Stimulated activated CD4-positive, alpha-beta T cell treated with anti-CD3 and anti-CD28 coated beads, Interleukin-1b, Interleukin-23, amount 100 ng/mL, for 4 hours (primary cell): ENCODE measurements at places on chromosomes 6 and 20.

GRCh38 chr20:49811825-49812506, 662 bp upstream of the SLC9A8 start:
- DNase-seq = no peak

DNA sequence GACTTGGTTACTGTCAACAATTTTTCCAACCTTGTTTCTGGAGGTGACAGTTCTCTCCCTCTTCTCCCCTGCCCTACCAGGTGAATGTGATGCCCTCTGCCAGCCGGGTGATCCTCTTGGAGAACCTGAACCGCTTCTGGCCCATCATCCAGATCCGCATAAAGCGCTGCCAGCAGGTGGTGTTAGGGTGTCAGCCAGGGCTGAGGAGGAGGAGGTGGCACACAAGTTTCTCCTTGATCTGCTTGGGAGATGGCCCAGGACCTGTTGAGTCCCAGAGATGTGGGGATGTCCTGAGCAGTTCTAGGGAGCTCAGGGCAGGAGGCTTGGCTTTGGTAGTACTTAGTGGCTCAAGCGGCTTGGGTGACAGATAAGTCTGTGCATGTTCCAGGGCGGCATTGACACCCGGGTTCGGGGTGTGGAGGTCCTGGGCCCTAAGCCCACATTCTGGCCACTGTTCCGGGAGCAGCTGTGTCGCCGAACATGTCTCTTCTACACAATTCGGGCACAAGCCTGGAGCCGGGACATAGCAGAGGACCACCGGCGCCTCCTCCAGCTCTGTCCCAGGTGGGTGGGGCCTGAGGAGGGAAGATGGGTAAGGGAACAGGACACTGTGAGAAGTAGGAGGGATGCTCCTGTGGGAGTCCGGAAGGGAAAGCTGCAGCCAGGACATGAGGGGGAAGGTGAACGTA, 21.2 kb downstream of the CUL9 start:
- no peak for DNase-seq

DNA sequence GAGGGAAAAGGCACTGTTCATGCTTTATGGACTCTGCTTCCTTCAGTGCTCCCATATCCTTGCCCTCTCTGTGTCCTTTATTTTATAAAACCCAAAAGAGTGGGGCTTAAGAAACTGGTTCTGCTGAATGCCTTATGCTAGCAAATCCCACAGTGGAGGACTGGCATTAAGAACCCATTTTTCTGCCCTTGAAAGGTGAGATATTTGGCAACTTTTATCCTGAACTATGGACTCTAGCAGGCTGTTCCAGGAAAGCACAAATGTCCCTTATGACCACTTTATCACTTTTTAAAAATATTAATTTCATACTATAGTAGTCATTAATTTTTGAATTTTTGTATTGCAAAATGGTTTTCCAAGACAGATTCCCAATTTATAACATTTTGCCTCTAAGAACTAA, 93.3 kb downstream of the ADAT2 start:
- DNase-seq = no peak

GRCh38 chr6:157225575-157225995, 97.7 kb downstream of the TMEM242 start:
- no peak for DNase-seq

DNA sequence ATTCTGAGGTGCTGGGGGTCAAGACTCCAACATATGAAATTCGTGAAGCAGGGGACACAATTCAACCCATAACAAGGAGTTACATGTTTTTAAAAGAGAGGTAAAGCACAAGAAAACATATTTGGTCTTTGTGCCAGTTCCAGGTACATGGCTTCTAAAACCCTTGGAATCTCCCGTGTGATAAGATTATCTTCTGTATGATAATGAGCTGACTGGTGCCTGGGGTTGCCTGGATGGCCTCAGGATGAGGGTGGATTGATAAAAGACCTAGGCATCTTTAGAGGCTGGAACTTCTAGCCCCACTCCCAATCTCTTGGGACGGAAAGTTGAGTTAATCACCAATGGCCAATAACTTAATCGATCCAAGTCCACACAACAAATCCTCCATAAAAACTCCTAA, 87.0 kb downstream of the FAM217A start:
- DNase-seq = no peak

GRCh38 chr6:63774961-63775360, 139.4 kb downstream of the PHF3 start:
- DNase-seq = no peak

- DNase-seq = no peak
Observed at GRCh38 chr6:116059713-116060571, 749 bp downstream of the FRK start.

DNA sequence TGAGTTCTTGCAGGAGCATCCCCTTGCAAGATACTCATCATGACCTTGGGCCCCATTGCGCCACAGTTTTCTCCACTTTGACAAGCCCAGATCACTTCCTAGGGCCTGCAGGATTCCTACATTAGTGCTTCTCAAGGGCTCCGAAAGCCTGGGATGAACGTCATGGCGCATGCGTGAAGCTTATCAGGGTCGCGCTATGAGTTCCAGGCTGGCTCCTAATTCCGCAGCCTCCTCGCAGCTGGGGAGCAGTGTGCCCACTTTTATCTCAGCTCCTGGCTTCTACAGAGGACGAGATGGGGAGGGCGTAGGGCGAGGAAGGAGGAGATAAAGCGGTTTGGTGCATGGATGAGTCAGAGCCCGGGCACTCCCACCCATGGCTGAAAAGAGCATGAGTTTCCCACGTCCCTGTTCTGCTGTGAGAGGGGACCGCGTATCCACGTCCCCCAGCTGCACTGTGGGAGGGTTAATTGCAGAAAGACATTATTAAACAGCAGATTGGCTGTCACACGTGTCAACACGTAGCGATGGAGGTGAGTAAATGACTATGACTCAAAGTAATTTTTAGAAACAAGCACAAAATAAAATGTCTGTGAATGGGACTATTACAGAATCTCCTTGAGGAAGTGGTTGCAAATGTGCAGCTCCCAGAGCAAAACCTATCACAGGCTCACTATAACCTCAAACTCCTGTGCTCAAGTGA, 72.9 kb upstream of the DSP start:
- no peak for DNase-seq

- no peak for DNase-seq
Observed at GRCh38 chr20:12482661-12483060, 526.1 kb upstream of the SPTLC3 start.

GRCh38 chr20:48689388-48689787, 138.4 kb downstream of the PREX1 start:
- no peak for DNase-seq
